ENCODE measurements at places on chromosomes 5 and 9.

- no peak for ATAC-seq
Measured at GRCh38 chr9:120375316-120375715, 204.7 kb downstream of the CDK5RAP2 start.

GRCh38 chr9:12697719-12698118 is 4.5 kb downstream of the TYRP1 start:
- ATAC-seq: no peak

DNA sequence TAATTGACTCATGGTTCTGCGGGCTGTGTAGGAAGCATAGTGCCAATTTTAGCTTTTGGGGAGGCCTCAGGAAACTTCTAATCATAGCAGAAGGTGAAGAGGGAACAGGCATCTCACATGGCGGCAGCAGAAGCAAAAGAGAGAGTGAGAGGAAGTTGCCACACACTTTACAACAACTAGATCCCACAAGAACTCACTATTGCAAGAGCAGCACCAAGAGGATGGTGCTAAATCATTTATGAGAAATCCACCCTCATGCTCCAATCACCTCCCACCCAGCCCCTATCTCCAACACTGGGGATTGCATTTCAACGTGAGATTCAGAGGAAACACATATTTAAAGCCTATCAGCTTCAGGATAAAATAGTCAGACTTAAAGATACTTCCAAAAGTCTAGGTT is 36.1 kb upstream of the LPAR1 start:
- ATAC-seq: no peak

GRCh38 chr9:125888211-125888610 is 141.0 kb downstream of the PBX3 start:
- ATAC-seq: peak; percentile 73

DNA sequence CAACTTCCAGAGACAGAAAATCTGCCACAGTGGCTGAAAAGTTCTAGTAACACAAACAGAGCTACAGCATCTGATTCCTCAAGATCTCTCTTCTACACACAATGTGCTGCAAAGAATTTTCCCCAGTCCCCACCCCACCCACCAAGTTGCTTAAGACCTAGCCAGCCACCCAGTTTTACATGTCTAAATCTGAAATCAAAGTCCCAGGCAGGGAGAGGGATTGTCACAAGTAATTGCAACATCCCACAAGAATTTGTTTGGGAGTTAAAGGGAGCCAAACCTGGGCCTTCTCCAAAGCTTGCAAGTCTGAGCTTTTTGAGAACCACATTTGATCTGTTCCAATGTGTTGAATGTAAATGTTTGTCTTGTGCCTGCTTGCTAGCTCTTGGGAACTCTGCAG is 15.5 kb downstream of the IGIP start:
- no peak for ATAC-seq

DNA sequence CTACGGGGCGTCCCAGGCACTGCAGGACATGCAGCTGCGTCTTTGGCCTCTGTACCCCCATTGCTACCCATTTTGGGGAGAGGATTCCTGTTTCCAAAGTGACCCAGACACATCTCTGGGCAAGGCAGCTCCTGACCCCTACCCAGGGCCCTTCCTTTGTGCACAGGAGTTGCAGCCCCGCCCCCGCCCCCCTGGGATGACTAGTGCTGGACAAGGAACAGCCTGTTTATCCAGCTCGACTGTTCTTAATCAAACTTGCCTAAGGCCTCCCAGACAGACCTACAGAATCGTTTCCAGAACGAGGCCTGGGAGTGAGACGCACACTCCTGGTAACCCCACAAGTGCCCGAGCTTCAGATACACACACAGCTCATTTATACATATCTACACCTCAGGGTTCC is 13.2 kb downstream of the DIPK1B start:
- no peak for ATAC-seq

DNA sequence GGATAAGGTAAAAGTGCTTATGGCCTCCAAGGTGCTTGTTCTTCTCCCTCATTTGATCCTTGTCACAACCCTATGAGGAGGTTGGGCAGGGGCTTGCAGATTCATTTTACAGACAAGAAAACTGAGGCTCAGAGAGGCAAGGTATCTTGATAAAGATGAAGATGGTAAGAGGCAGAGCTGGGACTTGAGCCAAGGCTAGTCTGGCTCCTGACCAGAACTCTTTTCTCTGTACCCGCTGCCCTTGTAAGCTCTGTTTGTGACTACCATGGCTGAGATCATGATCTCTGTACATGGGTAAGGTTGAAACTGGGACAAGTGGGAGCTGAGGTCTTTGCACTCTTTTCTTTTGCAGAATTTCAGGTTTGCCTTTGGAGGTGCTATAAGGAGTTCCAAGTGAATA is 33.6 kb downstream of the SEC61B start:
- ATAC-seq: no peak

GRCh38 chr5:146956217-146956616 is 77.7 kb upstream of the PPP2R2B start:
- ATAC-seq: no peak

- ATAC-seq: peak; percentile 37
Measured at GRCh38 chr5:120258123-120258522, 206.0 kb upstream of the PRR16 start.

DNA sequence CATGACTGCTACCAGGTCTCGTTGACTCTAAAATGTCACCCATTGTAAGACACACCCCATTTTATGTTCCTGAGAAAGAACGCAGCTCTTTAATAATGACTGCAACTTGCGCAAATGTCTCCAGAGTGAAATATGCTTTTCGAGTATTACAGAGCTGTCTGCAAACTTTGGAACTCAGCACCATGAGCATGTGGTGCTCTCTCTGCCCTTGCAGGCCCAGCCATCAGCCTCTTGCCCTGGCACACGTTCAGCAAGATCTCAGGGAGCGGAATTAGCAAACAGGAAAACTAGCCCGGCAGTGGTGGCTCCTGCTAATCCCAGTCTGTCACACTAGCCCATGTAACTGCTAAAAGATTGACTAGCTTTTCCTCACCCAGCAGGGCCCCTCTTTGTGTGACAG is 114.5 kb upstream of the SLC1A3 start:
- no peak for ATAC-seq

DNA sequence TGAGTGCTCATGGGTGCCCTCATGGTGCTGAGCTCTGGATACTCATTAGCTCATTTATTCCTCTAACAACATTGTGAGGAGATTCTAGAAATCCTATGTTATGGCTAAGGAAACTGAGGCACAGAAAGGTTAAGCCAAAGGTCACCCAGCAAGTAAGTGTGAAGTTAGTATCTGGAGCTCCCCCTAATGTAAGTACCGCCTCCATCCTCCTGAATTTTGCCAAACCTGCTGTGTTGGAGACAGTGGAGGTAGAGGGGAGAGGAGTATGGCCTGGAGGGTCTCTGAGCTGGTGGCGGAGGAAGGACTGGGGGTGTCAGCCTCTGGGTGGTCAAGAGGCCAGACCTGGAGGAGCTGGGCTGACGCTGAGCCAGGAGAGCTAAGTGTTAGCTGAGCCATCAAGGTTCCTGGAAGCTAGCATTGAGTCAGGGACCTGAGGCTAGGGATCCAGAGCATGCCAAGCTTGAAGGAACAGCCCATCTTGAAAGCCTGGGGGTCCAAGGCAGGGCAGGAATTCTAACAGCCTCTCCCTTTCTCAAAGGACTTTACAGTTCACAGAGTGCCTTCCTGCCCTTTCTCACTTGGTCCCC is 114.8 kb downstream of the RGS3 start:
- ATAC-seq: peak; percentile 14

Data from SK-N-SH treated with all-trans-retinoic acid at 6 μM for 48 hours (cell line).